ENCODE measurements at places on chromosomes 1 and 21.

GRCh38 chr1:94734963-94735901, 84.9 kb upstream of the SLC44A3 start:
- peak; percentile 61 for DNase-seq

- no peak for DNase-seq
Measured at GRCh38 chr1:36737038-36737555, 254.4 kb upstream of the CSF3R start.

DNA sequence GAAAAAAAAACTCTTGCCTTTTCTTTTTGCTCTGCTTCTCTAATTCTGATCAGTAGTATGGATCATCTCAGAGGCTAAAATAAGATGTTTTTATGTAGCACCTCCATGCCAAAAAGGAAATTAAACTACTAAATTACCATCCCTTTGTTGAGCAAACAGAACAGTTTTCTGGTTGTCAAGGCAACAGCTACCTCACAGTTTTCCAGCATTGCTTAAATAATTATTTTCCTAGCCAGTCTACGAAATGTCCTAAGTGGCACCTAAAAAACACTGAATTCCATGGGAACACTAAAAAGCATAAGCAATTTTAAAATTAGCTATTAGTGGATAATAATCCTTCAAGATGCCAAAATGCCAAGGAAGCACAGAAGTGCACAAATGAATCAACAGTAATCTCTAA, 61.7 kb downstream of the ARID4B start:
- DNase-seq, result no peak

DNA sequence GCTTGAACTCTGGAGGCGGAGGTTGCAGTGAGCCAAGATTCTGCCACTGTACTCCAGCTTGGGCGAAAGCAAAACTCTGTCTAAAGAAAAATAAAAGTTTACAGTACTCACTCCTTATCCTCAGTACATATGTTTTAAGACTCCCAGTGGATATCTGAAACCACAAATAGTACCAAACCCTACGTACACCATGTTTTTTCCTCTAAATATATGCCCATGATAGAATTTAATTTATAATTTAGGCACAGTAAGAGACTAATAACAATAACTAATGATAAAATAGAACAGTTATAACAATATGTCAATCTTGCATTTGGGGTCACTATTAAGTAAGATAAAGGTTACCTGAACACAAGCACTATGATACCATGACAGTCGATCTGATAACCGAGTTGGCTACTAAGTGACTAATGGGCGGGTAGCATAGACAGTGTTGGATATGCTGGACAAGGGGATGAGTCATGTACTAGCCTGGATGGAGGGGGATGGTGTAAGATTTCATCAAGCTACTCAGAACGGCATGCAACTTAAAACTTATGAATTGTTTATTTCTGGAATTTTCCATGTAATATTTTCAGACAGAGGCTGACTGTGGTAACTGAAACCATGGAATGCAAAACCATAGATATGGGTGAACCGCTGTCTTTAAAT, 43.7 kb downstream of the ST7L start:
- no peak for DNase-seq

DNA sequence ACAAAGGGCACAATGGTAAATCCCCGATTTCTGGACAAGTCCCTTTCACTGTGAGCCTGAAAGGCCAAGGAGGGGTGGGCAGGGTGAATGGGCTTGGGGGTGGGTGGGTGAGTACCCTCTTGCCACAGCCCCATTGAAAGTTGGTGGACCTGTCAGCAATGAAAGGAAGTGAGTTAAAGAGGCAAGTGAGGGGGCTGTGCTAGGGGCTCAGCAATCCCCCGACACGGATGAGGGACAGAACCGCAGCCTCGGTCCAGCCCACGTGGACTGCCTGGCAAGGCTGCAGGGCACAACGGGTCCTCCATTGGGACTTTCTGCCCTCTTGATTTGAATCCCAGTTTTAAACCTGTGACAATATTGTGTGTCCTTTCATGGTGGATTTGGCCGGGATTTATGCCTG, 255.3 kb downstream of the FOXD2 start:
- no peak for DNase-seq

GRCh38 chr1:8816264-8816663, 1.2 kb downstream of the RERE start:
- DNase-seq, result no peak

DNA sequence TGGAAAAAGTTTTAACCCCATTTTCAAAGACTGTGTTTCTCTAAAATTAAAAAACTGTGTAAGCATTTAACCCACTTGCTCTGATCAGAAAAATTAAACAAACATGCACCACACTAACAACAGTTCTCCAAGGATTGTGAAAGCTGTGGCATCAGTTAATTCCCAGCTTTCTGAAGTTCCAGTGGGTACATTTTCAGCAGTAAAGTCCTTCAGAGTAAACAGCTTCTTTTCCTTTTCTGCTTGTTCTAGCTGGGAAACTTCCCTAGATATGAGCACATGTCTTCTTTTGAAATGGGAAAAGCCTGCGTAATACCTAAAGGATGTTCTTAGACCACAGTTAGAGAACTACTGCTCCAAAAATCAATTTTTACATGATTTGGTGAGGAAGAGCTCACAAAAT, 11.1 kb downstream of the PRRX1 start:
- DNase-seq, result no peak

GRCh38 chr1:223460566-223461189, 67.5 kb downstream of the CCDC185 start:
- DNase-seq, result no peak

DNA sequence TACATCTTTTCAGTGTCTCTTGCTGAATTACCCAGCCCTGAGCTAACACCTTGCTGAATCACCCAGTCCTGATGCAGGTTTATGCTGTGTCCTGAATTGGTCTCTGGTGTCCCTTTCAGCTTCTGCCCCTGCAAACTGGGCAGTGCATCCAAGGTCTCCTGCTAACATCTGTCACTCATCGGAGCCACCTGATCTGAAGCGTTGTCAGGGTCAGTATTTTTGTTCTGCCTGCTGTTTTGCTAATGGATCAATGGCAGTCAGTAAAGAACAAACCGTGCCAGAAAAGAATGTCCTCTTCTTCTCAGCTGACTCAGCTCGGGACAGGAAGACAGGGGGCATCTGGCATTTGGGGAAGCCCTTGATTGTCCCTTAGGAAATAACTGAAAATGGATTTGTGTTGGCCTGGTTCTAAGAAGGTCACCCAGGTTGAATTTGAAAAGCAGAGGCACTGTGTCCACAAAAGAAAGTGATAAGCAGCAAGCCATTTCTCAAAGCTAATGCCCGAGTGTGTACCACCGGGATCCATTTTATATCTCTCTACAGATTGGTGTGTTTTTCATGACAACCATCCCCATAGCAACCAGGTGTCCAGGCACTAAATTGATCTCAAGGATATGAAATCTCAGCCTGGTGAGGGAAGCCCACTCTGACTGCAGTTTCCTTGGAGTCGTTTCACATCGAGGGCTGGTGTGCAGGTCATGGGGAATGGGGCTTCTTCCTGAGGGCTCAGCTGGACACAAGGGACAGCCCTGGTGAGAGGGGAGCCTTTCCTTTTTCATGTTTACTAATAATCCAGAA, 109.7 kb upstream of the IRF2BP2 start:
- no peak for DNase-seq

GRCh38 chr1:67890857-67891256, 57.6 kb upstream of the GNG12 start:
- no peak for DNase-seq

DNA sequence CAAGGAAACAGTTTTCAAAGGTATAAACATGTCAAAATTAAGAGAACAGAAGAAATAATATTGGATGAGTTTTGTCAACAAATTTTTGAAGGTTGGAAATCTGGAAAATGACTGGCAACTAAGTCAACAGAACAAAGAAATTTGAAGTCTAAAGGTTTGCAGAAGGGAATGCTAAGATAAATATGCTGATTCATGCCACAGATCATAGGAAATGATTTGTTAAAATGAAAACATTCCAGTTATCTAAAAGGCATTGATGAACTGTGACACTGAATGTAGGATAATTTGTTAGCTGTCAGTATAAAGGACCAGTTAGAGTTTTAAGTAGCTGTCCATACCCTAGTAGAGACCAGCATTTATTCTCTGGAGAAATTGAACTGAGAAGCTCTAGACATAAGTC, 157.9 kb upstream of the CHRM3 start:
- no peak for DNase-seq

- no peak for DNase-seq
Measured at GRCh38 chr1:163807331-163808049, 485.7 kb downstream of the NUF2 start.

GRCh38 chr1:4655674-4656532, 1.5 kb downstream of the AJAP1 start:
- no peak for DNase-seq

- DNase-seq, result no peak
Measured at GRCh38 chr21:35861661-35862060, 198.7 kb downstream of the SETD4 start.

DNA sequence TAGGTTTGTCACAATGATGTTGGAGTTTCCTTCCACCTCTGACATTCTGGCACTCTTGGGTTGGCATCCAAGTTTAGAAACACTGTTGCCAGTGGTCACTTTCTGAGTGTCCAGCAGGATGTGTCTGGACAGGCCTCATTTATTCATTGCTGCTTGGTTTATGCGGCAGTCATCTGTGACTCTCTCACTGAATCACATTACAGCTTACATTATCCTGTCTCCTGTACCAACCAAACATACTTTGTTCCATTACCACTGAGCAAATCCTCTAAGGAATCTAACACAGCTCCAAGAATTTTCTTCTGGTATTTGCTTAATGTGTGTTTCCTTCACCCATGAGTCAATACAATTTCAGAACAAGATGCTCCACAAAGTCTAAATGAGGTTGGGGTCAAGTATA, 19.9 kb downstream of the SGIP1 start:
- DNase-seq, result no peak

GRCh38 chr1:29230553-29231378, at the start of gene MECR:
Gene MECR, minus strand, starts transcription at chr1:29230934. Its CDS starts 28 bp downstream, at chr1:29230906.
- peak; percentile 89 for DNase-seq

DNA sequence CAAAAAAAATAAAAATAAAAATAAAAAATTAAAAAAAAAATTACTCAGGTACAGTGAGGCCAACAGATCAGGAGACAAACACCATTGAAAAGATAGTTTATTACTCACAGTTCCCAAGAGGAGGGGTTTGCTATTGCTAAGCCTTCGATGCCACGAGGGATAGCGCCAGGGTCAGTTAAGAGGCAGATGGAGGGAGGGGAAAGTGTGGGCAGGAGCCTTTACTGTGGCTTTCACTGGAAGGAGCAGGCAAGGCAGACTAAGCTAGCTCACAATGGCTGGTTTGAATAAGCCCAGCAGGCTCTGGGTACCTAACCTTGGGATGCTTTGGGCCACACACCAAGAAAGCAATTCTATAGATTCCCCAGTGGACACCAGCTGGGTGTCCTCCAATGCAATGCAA, 12.7 kb upstream of the RNF187 start:
- no peak for DNase-seq

- no peak for DNase-seq
Measured at GRCh38 chr21:45039317-45040156, 34.8 kb upstream of the ADARB1 start.

DNA sequence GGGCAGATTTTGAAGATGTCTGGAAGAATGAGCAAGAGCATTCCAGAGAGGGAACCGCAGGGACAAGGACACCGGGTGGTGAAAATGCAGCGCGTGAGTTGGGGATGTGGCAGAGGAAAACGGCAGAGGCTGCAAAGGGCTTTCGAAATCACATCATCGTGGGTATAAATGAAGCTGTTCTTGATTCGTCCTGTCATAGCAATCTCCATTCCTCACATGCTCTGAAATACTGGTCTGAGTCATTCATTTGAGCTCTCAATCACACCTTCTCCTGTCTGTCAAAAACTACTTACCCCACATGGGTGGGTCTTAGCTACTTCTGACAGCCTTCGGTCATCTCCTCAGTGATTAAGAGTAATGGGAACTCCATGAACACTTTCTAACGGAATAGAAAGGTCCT, 81.5 kb downstream of the ERG start:
- no peak for DNase-seq

- no peak for DNase-seq
Measured at GRCh38 chr1:14742181-14742980, 143.9 kb downstream of the KAZN start.

- DNase-seq, result no peak
Measured at GRCh38 chr1:78987042-78987441, 19.5 kb downstream of the ADGRL4 start.

DNA sequence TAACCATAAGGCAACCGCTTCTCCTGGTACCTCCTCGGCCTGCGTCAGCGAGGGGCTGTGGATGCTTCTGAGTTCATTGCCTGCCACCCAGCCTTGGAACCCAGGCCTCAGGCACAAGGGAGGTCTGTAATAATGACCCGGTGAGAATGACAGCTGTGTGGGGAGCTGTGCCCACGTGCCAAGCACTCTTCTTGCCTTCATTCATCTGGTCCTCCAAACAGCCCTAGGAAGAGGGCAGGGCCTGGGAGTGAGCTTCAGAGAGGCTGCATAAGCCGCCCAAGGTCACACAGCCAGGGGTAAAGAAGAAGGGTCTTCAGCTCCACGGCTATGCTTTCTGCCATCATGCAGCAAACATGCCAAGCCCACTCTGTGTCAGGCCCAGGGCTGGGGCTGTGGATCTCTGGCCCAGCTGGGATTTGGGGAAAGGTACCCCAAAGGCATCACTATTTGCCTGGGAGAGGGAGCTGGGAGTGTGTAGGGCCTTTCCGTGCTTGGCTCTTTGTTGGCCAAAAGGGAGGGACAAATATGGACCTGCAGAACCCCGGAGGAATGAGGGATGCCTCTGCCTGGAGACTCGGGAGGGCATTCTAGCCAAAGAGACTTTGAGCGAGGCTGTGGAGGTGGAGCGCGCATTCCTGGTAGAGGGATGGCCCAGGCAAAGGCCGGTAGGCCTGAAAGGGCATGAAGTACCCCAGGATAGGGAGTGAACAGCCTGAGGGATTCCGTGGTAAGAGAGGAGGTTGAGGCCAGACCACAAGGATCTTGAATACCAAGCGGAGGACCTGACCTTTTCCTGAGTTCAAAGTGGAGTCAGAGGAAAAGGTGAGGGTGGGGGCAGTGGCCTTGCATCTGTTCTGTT, 10.1 kb upstream of the EDN2 start:
- DNase-seq, result no peak

- DNase-seq, result no peak
Measured at GRCh38 chr21:34498623-34499022, 13.4 kb downstream of the KCNE1 start.

DNA sequence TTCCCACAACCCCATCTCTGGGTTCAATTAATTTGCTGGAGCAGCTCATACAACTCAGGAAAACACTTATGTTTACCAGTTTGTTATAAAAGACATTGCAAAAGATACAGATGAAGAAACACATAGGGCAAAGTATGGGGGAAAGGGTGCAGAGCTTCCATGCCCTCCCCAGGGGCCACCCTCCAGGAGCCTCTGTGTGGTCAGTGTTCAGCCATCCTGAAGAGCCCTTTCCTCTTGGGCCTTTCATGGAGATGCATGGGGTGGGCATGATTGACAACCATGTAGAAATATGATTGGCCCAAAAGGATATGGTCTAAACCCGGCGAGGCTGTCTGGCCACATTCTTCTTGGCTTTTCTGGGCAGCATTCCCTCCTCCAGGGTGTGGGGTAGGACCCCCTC, 56.8 kb upstream of the PDE9A start:
- DNase-seq, result no peak

Measured in AML-193 (cell line).